ENCODE measurements at places on chromosomes 16 and 17. TPM values are rescaled to one million over a fixed set of nuclear protein-coding genes. Genes with fewer than 3 reads are reported as not detected.

The OSBPL7 gene
- total RNA-seq = 119 TPM

DNA sequence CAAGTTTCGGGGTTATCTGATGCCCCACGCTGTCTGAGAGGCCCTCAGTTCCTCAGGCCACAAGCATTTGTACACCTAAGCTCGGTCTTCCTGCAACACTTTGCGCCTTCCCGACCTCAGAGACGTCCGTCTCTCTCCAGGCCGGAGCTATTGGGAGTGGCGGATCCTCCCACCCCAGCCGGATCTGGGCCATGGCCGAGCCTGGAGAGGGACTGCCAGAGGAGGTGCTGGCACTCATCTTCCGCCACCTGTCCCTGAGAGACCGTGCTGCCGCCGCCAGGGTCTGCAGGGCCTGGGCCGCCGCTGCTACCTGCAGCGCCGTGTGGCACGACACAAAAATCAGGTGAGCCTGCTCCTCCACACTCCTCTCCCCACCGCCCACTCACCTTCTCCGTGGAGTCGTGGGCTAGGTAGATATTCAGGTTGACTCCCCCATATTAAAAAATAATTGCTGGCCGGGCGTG is 1.9 kb downstream of the FBXL8 start:
- peak; percentile 8 for DNase-seq

DNA sequence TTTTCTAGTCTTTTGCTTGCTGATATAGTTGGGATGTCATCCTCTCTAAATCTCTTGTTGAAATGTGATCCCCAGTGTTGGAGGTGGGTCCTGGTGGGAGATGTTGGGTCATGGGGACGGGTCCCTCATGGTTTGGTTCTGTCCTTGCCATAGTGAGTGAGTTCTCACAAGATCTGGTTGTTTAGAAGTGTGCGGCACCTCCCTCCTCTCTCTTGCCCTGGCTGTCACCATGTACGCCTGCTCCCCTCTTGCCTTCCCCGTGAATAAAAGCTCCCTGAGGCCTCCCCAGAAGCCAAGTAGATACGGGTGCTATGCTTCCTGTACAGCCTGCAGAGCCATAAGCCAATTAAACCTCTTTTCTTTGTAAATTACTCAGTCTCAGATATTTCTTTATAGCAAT is 15.2 kb downstream of the IL4R start:
- no peak for DNase-seq

GRCh38 chr16:6629110-6629509 is 703.5 kb upstream of the RBFOX1 start:
- DNase-seq = no peak

- DNase-seq = no peak
Measured at GRCh38 chr17:54046570-54046969, 223.8 kb downstream of the KIF2B start.

DNA sequence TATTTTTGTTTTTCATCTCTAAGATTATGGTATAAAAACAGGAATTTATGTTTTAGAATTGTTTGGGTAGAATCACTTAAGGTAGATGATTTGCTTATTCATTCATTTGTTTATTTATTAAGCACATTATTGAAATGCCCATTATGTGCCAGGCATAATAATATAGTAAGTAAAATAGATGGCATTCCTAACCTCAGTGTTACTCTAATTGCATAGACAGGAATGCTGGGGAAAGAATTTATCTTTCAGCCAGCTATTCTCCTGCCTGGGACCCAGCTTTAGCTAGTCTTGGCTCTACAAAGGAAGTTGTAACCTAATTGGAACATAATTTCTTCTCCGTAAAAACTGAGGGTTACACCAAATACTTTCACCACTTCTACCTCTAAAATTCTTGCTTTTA is 44.6 kb downstream of the NFAT5 start:
- DNase-seq = no peak

DNA sequence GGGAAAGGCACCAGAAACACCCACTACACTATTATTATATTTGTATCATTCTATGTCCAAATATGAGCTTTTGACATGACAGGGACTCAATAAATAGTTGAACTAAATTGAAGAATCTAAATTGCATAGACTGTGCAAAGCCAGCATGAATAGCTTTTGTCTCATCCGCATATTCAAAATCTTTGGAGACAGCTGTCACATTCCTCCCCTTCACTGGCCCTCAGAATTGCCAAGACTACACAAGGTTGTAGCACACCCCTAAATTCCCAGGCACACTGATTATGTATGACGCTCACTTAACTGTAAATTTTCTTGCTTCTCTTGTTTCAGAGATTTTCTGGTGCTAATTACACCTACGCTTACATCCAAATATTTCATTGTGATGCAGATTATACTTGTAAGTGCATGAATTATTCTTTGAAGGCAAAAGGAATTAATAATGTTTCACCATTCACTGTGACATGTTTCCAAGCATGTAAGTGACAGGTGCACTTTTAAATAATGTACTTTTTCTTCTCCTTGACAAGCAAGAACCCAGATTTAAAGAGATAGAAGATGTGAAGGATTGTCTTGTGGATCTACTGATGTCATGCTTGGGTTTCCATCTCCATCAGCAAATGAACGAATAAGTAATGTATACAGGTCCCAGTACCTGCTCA is 47.5 kb downstream of the CA10 start:
- DNase-seq = no peak

The PNMT gene
- total RNA-seq = 2.2 TPM

- no peak for DNase-seq
Measured at GRCh38 chr17:8791910-8792270, 7.3 kb downstream of the MFSD6L start.

The TRPV3 gene
- total RNA-seq = 7.6 TPM

DNA sequence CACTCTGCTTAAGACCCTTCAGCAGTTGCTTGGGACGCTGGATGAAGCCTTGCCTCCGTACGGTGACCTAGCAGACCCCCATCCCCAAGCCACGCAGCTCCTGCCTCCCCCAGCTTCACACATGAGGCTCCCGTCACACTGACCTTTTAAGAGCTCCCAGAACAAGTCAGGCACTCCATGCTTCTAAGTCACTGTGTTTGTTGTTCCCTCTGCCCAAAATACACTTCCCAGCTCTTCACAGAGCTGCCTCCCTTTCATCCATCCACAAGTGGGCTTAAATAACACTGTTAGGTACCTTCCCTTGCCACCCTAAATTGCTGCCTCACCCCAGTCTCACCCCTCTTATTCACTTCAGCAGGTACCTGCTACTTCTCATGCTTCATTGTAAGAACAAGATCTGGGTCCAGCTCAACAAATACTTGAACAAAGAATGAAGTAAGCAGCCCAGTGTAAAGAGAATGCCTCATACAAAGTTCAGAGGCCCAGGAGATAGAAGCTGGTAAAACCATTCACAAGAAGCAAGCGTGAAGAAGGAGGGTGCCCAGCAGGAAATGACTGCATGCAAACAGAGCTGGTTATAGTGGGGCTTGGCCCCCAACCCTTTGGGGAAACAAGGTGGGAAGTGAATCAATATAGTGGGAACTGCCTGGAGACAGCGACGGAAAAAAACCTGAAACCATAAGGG is 5.8 kb downstream of the ZC3H7A start:
- no peak for DNase-seq

- peak; percentile 49 for DNase-seq
Measured at GRCh38 chr16:26645614-26646013, 421.1 kb upstream of the C16orf82 start.

- no peak for DNase-seq
Measured at GRCh38 chr17:9241774-9242496, 220.6 kb downstream of the NTN1 start.

GRCh38 chr16:49158029-49158642 is 123.5 kb downstream of the CBLN1 start:
- peak; percentile 11 for DNase-seq

DNA sequence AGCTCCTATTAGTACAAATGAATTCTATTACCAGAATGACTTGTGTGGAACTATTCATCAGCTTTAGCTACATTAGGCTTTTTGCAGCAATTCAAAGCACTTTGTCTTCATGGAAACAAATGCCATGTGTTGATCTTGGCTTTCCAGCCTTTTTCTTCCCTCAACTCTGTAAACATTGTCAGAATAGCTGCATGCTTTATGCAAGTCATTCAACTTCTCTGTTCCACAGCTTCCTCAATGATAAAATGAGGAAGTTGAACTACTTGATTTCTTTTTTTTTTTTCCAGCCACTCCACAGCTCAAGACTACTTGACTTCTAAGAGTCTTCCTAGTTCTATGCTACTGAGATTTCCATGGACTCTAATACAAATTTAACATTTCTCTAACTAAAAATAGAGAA is 41.1 kb downstream of the KIAA0753 start:
- DNase-seq = no peak

DNA sequence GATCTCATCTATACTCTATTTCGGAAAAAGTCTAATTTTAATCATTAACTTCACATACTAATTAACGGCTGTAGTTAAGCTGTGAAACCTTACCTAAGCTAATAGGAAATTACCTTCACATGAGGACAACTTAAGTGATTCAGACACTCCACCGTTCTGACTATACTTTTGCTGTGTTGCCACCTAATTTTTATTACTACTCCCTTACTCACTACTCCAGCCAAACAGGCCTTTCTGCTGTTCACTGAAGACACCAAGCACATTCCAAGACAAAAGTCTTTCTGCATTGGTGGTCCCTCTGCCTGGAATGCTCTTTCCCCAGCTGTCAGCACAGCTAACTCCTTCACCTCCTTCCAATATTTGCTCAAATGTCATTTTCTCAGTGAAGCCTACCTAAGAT is 1.3 kb downstream of the CMTR2 start:
- DNase-seq = peak; percentile 4

The DBNDD1 gene
- total RNA-seq = 0.20 TPM

GRCh38 chr16:24471561-24472350 is 67.6 kb upstream of the RBBP6 start:
- no peak for DNase-seq

- no peak for DNase-seq
Measured at GRCh38 chr16:54266363-54266955, 20.1 kb downstream of the IRX3 start.

- peak; percentile 51 for DNase-seq
Measured at GRCh38 chr16:67645397-67646121, 615 bp downstream of the CARMIL2 start.

- no peak for DNase-seq
Measured at GRCh38 chr16:22424161-22424937, 49.9 kb upstream of the CDR2 start.

GRCh38 chr17:46949291-46950174 is 26.6 kb downstream of the GOSR2 start:
- no peak for DNase-seq

DNA sequence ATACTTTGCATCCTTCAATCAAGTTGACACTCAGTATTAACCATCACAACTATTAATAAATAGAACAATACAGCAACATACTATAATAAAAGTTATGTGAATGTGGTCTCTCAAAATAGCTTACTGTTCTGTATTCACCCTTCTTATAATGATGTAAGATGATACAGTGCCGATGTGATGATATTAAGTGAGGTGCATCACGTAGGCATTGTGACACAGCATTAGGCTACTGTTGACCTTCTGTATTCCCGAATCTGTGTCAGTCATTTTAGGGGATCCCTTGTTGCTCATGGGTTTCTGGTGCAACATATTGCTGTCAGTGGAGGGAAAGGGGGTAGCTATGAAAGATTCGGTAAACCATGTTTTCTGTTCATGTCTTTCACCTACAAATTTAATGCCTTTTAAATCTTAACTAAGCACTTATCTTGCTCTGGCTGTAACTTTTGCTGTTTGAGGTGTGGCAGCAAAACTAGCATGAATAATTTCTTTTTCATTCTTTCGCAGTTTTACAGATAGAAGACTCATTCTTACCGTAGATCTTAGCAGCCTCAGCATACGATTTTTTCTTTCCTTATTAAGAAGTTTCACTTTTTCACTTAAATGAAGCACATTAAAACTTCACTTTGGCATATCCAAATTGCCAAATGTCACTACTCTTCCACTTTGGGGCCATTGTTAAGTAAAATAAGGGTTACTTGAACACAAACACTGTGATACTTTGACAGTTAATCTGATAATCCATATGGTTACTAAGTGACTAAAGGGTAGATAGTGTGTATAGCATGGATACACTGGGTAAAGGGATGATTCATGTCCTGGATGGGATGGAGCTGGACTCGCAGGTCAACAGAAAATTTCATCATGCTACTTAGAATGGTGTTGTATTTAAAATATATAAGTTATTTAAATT is 29.6 kb downstream of the NFAT5 start:
- no peak for DNase-seq

GRCh38 chr16:88464447-88465318 is 11.6 kb downstream of the ZFPM1 start:
- DNase-seq = peak; percentile 48

DNA sequence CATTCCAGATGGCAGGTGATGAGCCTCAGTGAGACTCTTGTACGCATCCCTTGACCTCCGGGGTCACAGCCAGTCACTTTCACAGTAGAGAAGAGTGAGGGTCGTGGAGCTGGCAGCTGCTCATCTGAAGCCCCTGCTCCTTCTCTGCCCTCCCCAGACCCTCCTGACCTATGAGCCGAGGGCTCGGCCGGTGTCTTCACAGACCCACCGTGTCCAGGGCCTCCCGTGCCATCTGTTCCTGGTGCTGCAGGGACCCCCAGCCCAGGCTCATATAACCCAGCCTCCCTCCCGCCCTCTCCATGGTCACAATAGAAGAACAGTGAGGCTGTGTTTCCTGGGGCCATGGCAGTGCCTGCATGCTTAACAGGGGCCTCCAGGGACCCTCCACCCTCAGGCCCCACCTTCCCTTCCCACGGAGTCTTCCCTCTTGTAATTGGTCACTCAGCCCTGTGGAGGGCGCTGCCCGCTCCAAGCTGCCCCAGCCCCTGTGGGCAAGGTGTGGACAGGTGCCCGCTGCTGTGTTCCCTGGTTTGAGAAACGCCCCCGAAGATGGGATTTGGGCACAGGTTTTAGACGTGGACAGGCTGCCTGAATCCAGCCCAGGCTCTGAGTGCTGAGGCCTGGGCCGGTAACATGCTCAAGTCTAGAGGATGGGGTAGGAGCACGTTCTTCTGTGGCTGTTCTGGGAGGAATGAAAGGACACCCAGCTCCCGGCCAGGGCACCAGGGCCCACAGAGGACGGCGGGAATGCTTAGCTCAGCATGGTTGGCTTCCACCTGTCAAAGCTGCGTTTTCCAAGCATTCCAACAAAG is 38.7 kb downstream of the ACSF3 start:
- DNase-seq = no peak

DNA sequence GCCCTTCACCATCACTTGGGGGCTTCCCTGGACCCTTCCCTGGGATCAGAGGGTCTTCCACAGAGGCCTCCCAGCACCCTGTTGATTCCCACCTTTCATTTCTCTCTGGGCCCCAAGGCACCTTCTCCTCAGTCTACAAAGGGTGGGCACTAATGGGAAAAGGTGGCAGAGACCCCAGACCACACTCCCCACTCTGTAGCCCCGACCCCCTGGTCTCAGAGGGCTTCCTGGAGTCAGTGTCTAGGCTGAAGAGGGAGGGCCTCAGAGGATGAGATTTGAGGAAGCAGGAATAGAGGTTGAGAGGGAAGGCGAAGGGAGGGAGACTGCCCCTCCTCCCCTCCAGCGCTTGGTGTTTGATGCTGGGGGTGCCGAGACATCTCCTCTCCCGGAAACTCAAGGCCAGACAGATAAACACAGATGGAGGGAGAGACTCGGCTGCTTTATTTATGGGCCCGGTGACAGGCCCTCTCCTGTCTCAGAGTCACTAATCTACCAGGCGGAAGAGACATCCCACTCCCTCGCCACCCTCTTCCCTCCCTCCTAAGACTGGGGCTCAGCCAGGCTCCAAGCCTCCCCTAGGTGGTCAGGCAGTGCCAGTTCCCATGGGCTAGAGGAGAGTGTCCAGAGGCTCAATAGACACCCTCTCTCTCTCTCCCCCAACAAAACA is 18.5 kb upstream of the SP2 start:
- no peak for DNase-seq

- DNase-seq = no peak
Measured at GRCh38 chr16:82219298-82219697, 49.3 kb upstream of the MPHOSPH6 start.

- no peak for DNase-seq
Measured at GRCh38 chr17:19812407-19812806, 55.3 kb downstream of the ULK2 start.

The CBLN1 gene
- total RNA-seq = not detected
